ENCODE measurements at places on chromosomes 11 and 22. TPM values are rescaled to one million over a fixed set of nuclear protein-coding genes. Genes with fewer than 3 reads are reported as not detected.

C22orf31 gene
- not detected for total RNA-seq

- no peak for DNase-seq
Measured at GRCh38 chr11:8671193-8671612, 11.3 kb downstream of the TRIM66 start.

- DNase-seq = no peak
Measured at GRCh38 chr22:19962909-19963806, 21.5 kb upstream of the TXNRD2 start.

PYGM gene
- 246 TPM for total RNA-seq

DNA sequence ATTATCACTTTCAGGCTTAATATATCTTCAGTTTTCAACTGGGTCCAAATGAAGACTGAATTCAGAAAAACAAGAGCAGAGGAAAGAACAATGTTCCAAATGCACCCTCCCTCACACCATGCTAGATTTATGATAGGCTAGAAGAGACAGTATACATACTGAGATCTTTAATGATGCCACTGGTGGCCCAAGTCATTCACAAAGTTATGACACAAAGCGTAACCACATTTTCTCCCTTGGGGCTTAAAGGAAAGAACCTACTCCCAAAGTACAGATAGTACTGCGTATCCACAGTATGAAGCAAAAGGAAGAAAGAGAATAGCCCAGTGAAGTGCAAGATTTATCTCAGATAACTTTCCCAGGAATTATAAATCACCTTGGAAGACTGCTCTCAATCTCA is 10.9 kb upstream of the SOX6 start:
- no peak for DNase-seq

DNA sequence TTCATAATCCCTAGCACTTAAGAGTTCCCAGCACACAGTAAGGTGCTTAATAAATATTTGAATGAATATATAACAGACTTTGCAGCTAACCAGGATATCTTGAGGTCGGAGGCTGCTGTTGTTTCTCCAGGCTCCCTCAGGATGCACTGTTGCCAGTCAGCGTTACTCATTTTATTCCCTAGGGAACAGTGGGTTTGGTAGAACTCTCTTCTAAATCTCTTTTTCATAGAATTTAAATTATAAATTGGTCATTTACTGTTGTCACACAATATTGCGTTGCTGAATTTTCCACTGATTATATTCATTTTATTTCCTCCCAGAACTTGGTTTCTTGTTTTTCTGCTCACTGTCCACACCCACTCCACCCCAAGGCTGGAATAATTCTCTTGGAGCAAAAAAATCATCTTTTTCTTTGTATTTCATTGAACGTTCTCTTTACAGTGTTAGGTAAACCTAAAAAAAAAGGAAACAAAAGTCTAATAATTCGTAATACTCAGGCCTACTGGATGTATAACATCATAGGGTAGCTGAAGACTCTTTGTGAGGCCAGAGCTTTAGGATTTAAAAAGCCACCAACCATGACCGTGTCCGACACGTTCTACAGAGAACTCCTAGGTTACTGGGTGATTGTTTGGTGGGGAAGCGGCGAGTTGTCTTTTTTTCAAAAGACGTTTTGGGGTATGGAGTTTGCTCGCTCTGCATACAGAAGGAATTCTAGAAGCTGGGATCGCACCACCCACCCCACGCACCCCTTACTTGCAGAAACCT is 766 bp upstream of the CAPRIN1 start:
- DNase-seq = peak; percentile 80

- peak; percentile 52 for DNase-seq
Measured at GRCh38 chr11:110317516-110317932, 21.1 kb upstream of the RDX start.
